ENCODE measurements at places on chromosomes 2 and 18. TPM values are rescaled to one million over a fixed set of nuclear protein-coding genes. Genes with fewer than 3 reads are reported as not detected.

The ZAP70 gene
- not detected for total RNA-seq

The GREB1 gene
- 0.33 TPM for total RNA-seq

The POTEF gene
- total RNA-seq, result 0.34 TPM

The SCN3A gene
- total RNA-seq, result 12.0 TPM

The VSNL1 gene
- total RNA-seq, result not detected

The EVX2 gene
- not detected for total RNA-seq

Data from dermis blood vessel endothelial cell (primary cell).